Activated naive CD8-positive, alpha-beta T cell treated with anti-CD3 and anti-CD28 coated beads for 36 hours (primary cell): ENCODE measurements at places on chromosomes 12 and 14. TPM values are rescaled to one million over a fixed set of nuclear protein-coding genes. Genes with fewer than 3 reads are reported as not detected.

TMTC2 gene
- 1.4 TPM for total RNA-seq

B4GALNT1 gene
- total RNA-seq, result 1.5 TPM

E2F7 gene
- 6.3 TPM for total RNA-seq

SLC5A8 gene
- not detected for total RNA-seq

KRT85 gene
- not detected for total RNA-seq

ADSS1 gene
- total RNA-seq, result 1.7 TPM

EXOC3L4 gene
- not detected for total RNA-seq

NUAK1 gene
- total RNA-seq, result not detected

APEX1 gene
- total RNA-seq, result 253 TPM

ASCL1 gene
- total RNA-seq, result not detected

GPR162 gene
- total RNA-seq, result 0.54 TPM

DNA sequence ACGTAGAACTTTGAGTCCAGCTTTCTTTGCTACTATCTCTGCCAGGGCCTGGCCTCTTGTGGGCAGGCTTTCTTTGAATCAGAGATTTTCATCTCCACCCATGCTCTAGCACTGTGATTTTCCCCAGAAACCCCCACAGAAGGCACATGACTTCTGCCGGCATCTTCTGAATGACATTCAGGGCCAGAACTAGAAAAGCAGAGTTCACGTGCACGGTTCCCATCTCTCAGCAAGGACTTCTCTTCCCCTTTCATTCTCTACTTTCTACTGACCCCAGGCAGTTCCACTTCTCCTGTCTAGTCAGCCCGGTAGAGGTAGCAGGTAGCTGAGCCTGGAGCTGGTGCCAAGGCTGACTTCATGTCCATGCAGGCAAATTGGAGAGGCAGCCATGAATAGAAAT lies 26.9 kb downstream of the BATF start:
- peaks cover 15% of the 10 kb centered on the region for H3K36me3 ChIP-seq
- no peak for DNase-seq
- H3K27me3 ChIP-seq, result no peaks in the 10 kb centered on the region
- H3K4me3 ChIP-seq, result no peak overlapping the region

DNA sequence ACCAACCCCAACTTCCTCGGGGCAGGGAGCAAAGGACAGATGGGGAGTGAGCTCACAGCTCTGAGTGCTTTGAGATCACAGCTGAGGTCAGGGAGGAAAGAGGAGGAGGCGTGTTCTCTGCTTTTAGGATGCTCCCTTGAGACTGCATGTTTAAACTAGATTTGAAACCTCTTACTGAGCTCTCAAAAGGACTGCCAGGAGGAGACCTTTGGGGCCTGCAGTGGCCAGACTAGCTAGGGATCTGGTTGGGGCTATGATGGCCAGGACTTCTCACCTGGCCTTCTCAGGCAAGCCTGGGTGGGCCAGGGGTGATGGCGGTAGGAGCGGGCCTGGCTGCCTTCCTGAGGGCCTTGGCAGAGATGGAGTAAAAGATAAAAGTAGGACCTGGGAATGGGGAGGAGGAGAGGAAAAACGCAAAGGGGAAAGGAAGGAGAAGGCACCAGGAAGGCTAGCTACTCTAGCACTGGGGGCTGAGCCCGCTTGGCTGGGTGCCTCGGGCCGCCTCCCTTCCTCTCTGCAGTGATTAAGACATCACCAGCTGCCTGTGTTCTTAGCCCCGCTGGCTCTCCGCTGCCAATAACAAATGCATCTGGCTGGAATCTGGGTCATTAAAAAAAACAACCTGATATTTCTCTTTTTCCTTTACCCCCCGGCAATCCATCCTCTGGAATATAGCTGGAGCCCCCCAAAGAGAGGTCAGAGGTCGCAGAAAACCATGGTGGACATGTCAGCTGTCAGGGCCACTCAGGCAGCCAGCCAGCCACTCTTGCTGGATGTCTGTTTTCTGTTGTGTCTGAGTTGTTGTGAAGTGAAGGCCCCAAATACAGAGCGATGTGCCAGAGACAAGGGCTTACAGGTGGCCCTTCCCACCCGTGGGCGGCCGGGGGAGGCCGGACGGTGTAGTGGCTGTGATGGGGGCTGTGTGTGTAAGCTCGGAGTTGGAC lies 141.3 kb downstream of the TSPAN9 start:
- H3K27ac ChIP-seq, result no peak overlapping the region
- no peaks in the 10 kb centered on the region for H3K36me3 ChIP-seq
- no peaks in the 10 kb centered on the region for H3K4me1 ChIP-seq
- no peak for DNase-seq

GRCh38 chr12:96392397-96392796 lies 7.8 kb downstream of the CDK17 start:
- no peaks in the 10 kb centered on the region for H3K27me3 ChIP-seq
- no peak overlapping the region for H3K4me3 ChIP-seq
- H3K36me3 ChIP-seq, result peaks cover 20% of the 10 kb centered on the region
- DNase-seq, result no peak

GRCh38 chr12:123059500-123059899 lies 79.0 kb downstream of the ARL6IP4 start:
- H3K4me1 ChIP-seq, result peaks cover 32% of the 10 kb centered on the region
- H3K27me3 ChIP-seq, result no peaks in the 10 kb centered on the region
- H3K36me3 ChIP-seq, result no peaks in the 10 kb centered on the region
- no peak overlapping the region for H3K27ac ChIP-seq
- DNase-seq, result no peak

DNA sequence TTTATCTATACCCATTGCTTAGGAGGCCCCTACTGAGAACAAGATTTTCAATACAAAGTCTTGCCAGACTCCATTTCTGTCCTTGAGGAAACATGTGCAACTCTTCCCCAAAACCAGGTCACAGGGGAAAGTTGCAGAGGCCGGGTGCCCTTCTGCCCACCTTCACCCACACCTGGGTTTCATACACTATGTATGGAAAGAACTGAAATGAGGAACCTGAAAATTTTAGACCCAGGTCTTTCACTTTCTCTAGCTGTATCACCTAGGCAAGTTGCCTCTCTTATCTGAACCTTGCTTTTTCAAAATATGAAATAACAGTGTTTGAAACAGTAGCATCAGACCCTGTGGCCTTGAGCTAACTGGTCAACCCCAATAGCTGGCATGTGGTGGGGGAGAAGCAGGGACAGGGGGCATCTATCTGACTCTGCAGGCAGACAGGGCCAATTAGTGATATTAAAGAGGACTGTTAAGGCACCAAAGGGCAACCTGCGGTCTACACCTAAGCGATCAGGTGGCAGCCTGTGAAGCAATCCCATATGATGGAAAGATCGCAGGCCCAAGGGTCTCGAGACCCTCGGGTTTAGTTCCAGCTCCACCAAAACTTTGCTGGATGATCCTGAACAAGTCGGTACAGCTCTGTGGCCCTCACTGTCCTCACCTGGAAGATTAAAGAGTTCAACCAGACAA lies 346.5 kb downstream of the BCL11B start:
- H3K27ac ChIP-seq, result peak overlapping the region; percentile 28
- peak overlapping the region; percentile 20 for H3K4me3 ChIP-seq
- peaks cover 11% of the 10 kb centered on the region for H3K36me3 ChIP-seq
- H3K27me3 ChIP-seq, result no peaks in the 10 kb centered on the region

DNA sequence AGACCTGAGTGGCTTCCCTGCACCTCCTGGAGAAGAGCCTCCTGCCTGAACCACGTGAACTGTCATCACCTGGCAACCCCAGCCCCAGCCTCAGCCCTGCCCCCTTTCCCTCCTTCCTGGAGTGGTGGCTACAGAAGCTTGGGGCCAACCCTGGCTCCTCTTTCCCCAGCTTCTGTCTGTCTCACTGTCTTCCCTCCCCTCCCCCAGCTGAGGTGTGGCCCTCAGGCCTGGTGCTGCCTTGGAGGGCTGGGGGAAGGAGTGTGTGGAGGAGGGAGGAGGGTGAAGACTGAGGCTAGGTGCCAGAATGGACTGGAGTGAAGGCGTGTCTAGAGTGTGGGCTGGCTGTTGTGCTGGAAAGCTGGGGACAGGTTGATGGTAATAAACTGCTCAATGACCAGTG lies 9.7 kb downstream of the NFATC4 start:
- no peak for DNase-seq
- H3K27ac ChIP-seq, result no peak overlapping the region
- peaks cover 4% of the 10 kb centered on the region for H3K27me3 ChIP-seq
- H3K36me3 ChIP-seq, result no peaks in the 10 kb centered on the region
- no peak overlapping the region for H3K4me3 ChIP-seq

DNA sequence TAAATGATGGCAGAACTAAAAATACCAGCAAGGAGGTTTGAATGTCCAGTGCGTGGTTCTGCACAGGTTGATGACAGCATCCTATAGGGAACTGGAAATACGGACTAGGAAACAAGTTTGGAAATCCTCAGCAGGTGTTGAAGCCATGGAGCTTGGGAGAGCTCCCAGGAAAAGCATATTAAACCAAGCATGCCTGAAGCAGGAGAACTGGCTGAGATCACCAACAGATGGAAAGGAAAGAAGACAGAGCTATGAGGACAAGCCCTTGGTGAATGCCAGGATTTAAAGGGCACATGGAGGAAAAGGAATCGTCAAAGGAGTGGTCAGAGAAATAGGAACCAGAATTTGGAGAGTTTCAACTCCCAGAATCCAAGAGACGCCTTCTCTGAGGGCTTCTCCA lies 21.2 kb upstream of the ELK3 start:
- H3K4me1 ChIP-seq, result peaks cover 14% of the 10 kb centered on the region
- no peak for DNase-seq
- H3K36me3 ChIP-seq, result peaks cover 7% of the 10 kb centered on the region
- no peak overlapping the region for H3K4me3 ChIP-seq
- H3K27me3 ChIP-seq, result no peaks in the 10 kb centered on the region

GRCh38 chr12:122023339-122024131 lies 1.9 kb downstream of the BCL7A start:
- H3K4me1 ChIP-seq, result peaks cover 15% of the 10 kb centered on the region
- H3K27ac ChIP-seq, result peak overlapping the region; percentile 54
- H3K4me3 ChIP-seq, result peak overlapping the region; percentile 78
- peak; percentile 48 for DNase-seq
- peaks cover 11% of the 10 kb centered on the region for H3K27me3 ChIP-seq

GRCh38 chr12:18899678-18900317 lies 161.9 kb downstream of the CAPZA3 start:
- no peaks in the 10 kb centered on the region for H3K4me1 ChIP-seq
- H3K36me3 ChIP-seq, result no peaks in the 10 kb centered on the region
- peaks cover 2% of the 10 kb centered on the region for H3K27me3 ChIP-seq
- H3K4me3 ChIP-seq, result no peak overlapping the region

GRCh38 chr12:51187370-51187987 lies 14.5 kb upstream of the TFCP2 start:
- peaks cover 5% of the 10 kb centered on the region for H3K4me1 ChIP-seq
- no peak for DNase-seq
- H3K27ac ChIP-seq, result no peak overlapping the region
- H3K4me3 ChIP-seq, result no peak overlapping the region

- H3K4me3 ChIP-seq, result no peak overlapping the region
- no peaks in the 10 kb centered on the region for H3K36me3 ChIP-seq
- DNase-seq, result no peak
- H3K4me1 ChIP-seq, result peaks cover 15% of the 10 kb centered on the region
- H3K27ac ChIP-seq, result no peak overlapping the region
Measured at GRCh38 chr14:106538201-106538600, 1011.8 kb downstream of the TMEM121 start.

DNA sequence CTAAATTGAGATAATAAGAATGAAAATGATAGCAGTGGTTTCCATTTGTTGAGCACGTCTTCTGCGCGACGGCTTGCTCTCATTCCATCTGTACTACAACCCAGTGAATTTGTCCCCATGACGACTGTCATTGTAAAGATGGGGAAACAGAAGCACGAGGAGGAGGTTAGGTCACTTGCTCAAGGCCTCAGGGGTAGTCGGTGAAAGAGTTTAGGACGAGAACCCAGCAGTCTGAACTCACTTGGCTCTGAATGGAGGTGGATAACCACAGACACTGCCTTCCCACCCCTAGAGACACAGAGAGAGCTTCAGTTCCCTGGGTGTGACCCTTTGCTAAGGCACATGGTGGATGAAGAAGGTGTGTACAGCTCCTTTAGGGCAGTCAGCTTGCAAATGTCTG lies 30.9 kb upstream of the PLEKHG3 start:
- H3K27ac ChIP-seq, result no peak overlapping the region
- H3K27me3 ChIP-seq, result peaks cover 10% of the 10 kb centered on the region

GRCh38 chr14:26703686-26704366 lies 106.0 kb upstream of the NOVA1 start:
- H3K36me3 ChIP-seq, result no peaks in the 10 kb centered on the region
- H3K27ac ChIP-seq, result no peak overlapping the region
- no peaks in the 10 kb centered on the region for H3K27me3 ChIP-seq

DNA sequence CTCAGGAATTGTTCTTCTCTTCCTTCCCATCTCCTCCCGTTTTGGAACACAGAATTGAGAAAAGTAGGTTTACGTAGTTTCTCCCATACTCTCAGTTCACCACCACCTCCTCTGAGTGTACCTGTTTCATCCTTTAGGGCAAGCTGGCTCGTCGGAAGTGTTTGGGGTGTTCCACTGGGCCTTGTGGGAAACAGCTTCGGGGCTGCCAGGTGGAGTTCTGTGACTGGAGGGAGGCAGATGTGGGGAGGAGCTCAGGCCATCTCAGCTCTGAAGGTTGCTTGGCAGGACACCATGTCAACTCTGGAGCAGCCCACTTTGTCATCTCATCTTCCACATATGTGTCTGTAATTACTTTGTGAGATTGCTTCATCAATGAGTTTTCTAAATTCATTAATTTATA lies 53.5 kb upstream of the RD3L start:
- no peaks in the 10 kb centered on the region for H3K36me3 ChIP-seq
- H3K4me3 ChIP-seq, result no peak overlapping the region
- peaks cover 13% of the 10 kb centered on the region for H3K27me3 ChIP-seq
- no peaks in the 10 kb centered on the region for H3K4me1 ChIP-seq

DNA sequence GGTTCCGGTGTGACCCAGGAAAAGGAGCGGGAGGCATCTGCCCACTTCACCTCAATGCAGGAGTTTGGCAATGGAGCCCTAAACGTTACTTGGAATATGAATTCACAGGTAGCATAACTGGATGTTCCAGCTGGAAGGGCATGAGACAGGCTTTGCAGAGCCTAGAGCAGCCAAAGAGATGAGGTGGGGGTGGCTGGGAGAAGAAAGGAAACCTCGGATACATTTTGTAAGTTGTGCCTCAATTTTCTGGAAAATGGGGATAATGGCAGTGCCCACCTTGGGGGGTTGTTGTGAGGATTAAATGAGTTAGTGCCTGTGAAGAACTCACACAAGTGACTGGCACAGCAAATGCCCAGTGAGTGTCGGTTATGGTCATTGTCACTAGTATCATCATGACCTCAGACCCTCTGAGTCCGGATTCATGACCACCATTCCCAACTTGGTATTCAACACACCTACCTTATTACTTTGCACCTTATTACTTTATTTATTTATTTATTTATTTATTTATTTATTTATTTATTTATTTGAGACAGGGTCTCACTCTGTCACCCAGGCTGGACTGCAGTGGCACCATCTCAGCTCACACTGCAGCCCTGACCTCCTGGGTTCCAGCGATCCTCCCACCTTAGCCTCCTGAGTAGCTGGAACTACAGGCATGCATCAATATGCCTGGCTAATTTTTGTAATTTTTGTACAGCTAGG lies 56.0 kb downstream of the CLMN start:
- peaks cover 45% of the 10 kb centered on the region for H3K4me1 ChIP-seq
- no peak overlapping the region for H3K27ac ChIP-seq
- H3K27me3 ChIP-seq, result peaks cover 4% of the 10 kb centered on the region
- H3K36me3 ChIP-seq, result no peaks in the 10 kb centered on the region
- no peak overlapping the region for H3K4me3 ChIP-seq
